Calu3 (cell line): ENCODE measurements at places on chromosomes 12 and 14. TPM values are rescaled to one million over a fixed set of nuclear protein-coding genes. Genes with fewer than 3 reads are reported as not detected.

GLTP gene
- 25.7 and 27.7 TPM in 2 replicates for total RNA-seq

TNS2 gene
- total RNA-seq, result 1.3 and 4.7 TPM in 2 replicates

MMP19 gene
- not detected in 2 replicates for total RNA-seq

KRT78 gene
- 0.59 and 0.69 TPM in 2 replicates for total RNA-seq
